Fibroblast of the aortic adventitia (primary cell): ENCODE measurements at places on chromosomes 16 and 17. TPM values are rescaled to one million over a fixed set of nuclear protein-coding genes. Genes with fewer than 3 reads are reported as not detected.

Gene CBFA2T3
- not detected in 2 replicates for total RNA-seq

Gene SLC22A31
- total RNA-seq = not detected in 2 replicates

Gene CDK3
- 1.1 TPM in 1 of 2 replicates, not detected in the other for total RNA-seq

GRCh38 chr16:61681673-61682072 is 354.6 kb downstream of the CDH8 start:
- DNase-seq = no peak

DNA sequence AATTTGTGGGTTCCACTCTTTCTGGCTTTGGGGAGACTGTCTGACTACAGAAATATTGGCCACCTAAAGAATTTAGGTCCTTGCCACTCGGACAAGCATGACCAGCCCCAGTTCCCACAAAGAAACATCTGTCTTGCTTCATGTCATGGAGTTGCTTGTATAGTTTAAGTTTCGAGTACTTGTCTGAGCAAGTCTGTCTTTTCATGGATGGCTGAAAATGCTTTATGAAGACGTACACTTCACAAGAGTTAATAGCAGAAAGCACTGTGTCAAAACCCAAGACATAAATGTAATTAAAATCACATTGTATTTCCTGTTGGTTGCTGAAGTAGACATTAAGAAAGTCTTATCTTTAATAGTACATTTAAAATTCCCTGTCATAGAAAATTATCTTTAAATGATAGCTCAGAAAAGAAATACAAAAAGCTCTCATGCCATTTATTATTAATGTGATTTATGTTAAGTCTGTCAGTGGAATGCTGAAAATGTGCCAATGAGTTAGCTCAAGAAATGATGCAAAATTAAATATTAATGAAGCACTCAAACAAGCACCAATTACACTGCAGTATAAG is 29.8 kb upstream of the XYLT2 start:
- no peak for DNase-seq

DNA sequence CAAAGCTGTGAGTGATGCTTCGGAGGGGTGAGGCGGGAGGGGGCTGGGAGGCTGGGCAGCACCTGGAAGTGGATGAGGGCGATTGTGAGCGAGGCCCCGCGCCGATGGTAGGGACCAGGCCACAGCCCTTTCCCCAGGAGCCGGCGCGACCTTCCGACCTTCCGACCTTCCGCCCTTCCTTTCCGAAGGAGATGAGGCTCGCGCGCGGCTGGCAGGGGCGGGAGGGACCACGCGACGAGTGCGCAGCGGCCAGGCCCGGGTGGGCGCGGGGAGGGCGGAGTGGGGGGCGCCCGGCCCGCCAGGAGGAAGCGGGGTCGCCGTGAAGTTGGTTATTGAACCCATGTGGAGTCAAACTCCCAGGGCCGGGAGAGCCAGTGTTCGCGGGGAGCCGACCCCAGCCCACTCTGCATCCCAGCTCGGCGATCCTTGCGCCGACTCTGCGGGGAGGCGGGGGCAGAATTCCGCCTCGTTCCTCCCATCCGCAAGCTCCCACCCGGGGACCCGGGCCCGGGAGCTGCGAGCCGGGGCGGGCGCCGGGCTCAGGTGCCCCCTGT is 56.6 kb downstream of the RAP1GAP2 start:
- DNase-seq = no peak

DNA sequence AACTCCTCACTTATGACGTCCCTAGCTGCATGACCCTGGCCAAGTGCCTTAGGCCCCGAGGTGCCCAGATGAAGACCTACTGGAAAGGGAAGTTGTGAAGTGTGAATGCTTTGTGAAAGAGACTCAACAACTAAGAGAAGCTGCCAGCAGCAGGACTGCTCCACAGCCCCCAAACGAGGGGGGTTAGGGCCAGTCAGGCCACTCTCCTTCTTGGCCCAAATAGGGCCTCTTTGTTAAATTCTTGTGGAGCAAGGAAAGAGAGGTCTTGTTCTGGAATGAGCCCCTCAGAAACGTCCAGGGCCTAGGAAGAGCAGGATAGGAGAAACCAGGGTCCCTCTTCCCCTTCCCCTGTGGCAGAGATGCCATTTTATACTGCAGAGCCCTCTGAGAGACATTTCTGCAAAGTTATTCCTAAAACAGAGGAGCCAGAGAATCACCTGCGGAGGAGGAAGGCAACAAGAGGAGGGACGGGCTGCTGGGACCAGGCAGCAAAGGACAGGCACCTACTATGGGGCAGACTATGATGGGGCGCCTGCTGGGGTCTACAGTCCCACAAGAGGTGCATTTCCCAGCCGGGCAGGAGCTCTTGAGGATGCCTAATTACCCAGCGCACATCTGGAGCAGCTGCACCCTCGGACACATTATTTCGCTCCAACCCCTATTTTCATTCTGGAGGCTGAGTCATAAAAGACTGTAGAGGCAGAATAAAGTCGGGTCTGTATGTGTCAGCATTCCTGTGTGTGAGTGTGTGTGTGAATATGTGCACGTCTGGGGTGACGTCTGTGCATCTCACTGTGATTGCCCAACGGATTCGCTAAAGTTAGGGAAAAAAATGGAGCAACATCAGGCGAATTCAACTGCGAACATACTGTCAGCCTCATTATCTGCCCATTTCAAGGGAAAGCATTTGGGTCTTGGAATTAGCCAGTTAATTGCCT is 11.4 kb upstream of the HOXB9 start:
- peak; percentile 77 for DNase-seq

DNA sequence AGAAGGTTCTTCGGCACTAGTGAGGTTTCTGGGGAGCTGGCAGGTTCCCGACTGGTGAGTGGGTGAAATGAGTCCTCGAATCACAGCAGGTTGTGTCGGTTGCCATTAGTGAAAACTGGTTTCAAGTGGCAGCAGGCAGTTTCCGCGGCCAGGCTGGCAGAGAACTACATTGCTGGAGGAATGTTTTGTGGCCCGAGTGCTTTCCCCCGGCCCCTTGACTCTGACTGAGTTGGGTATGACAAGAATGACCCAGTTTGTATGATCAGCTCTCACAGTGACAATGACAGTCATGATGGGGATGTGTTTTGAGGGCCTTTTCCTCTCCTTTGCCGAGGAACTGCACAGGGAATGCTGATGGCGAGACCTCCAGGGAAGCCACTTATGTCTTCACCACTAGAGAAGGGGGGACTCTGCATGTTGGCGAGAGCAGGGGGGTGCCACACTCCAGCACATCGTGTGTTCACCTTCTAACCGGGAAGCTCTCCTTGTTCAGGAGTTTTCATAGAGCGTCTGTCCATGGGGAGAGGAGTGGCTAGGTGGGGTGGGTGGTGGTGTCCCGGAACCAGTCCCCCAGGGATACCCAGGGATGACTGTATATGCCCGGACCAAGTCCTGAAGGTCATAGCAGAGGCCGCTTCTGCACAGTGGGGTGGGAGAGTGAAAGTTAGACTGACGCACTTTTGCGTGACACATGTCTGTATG is 206.0 kb upstream of the CHMP6 start:
- DNase-seq = no peak

DNA sequence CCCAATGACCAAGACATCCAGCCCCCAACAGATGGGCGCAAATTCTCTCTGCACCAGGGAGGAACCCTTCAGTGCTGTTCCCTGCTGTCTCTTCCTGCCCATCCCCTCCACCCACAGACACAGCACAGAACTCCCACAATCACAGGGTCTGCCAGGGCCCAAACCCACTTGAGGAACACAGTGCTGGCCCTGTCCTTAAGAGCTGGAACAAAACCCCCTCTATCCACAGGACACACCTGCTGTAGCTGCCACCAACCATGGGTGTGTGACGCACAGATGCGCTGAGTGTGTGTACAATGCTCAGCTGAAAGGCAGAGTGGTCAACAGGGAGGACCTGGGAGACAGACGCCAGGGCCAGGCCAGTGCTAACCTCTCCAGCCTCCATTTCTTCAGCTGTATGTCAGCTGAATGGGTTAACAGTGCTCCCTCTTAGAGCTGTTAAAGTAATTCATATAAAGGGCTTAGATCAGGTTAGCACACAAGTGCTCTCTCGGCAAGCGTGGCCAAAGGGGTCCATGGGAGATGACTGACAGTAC is 62.1 kb downstream of the AMFR start:
- DNase-seq = no peak

DNA sequence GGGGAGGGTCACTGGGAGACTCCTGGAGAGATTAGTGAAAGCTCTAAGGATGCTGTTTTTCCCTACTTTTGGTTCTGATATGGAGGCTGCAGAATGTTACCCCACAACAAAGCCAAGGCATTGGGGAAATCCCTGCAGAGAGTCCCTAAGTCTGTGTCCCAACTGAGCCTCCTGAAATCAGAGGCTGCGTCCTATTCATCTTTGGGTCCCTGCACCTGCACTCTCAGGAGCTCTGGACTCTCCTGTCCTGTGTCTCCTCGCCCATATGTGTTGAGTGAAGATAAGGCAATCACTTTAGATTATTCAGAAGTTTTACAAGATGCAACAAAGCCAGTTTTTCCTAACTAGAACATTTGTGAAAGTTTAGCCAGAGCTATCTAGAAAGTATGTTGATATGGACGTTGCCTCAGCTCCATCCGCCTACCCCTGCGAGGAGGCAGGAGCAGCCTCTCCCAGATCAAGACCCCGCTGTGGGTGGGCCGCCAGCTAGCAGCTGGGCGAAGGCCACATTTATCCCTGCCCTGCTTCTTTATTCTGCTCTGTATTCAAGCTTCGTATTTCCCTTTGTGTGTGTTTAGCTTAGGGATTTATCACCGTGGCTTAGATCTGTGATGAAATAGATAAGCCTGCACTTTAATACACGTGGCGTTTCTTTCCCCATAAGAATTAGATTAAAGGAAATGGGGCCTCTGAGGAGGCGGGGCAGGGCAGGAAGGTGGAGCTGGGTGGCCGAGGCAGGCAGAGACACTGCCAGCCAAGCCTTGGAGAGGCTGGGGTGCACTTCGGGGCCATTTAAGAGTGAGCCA is 37.4 kb downstream of the SHISA6 start:
- no peak for DNase-seq

GRCh38 chr17:74644419-74644818 is 20.9 kb upstream of the CD300E start:
- no peak for DNase-seq

GRCh38 chr17:32720671-32721070 is 156.3 kb downstream of the MYO1D start:
- DNase-seq = no peak

DNA sequence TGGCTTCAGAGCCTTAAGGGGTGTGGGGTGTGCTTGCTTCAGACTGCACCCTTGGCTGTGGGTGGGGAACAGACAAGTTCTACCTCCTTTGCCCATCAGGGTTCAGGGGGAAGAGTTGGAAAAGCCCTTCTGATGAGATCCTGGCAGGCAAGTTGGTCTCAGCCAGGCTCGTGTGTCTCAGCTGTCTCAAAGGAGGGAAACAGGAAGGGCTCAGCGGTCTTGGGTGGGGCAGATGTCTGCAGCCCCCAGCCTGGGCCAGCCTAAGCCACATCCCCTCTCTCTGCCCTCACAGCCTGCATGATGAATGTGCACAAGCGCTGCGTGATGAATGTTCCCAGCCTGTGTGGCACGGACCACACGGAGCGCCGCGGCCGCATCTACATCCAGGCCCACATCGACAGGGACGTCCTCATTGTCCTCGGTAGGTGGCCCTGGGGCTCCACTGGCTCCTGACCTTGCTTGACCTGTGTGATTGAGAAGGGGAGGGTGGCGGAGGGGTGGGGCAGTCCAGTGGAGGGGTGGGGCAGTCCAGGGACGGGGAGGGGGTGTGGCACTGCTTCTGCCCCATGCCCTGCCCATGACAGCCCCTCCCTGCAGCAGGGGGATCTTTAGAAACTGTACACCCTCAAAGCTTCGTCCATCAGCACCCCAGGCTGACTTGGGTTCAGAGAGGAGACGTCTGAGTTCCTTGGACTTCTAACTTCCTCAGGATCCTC is 199.5 kb downstream of the PRKCB start:
- DNase-seq = no peak

GRCh38 chr16:5058476-5058875 is 7.3 kb downstream of the C16orf89 start:
- DNase-seq = no peak

GRCh38 chr17:37830151-37830993 is 85.5 kb upstream of the HNF1B start:
- no peak for DNase-seq

DNA sequence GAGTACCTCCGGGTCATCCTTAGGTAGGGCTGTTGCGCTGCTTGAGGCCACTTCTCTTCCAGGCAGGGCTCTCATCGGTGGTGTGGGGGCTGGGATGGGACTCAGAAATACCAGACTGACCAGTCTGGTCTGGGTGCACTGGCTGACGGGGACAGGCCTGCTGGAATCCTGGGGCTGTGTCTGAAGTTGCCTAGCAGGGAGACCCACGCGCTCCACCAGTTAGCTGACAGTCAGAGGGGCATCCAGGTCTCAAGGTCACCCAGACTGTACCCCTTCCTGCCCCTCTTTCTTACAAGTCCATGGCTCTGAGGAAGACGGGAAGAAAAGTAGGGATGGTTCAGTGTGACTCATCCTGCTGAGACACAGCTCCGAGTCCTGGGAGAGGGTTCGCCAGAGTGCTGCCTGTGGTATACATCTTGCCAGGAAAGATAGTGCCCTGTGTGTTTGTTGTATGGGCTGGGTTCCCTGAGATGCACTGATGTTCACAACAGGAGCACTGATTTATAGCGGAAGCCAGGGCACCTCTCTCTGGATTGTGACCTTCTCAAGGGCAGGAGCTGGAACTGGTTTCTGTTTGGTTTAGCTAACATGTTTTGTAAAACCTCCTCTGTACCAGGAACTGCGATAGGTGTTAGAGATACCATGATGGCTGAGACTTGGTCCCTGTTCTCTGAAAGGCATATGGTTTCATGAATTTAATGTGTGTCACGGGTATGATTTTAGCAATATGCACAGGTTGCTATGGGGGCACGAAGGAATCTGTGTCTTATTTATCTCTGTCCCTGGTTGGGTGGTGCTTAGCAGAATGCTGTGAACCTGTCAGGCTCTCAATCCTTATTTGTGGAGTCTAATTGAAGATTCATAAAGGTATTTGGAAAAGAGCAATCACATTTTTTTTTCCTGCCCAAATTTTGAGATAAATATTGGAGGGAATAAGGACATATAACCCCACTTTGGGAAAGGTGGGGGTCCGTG is 97.5 kb downstream of the OR1D5 start:
- DNase-seq = peak; percentile 30

GRCh38 chr17:17089796-17090641 is 47.8 kb downstream of the MPRIP start:
- no peak for DNase-seq

DNA sequence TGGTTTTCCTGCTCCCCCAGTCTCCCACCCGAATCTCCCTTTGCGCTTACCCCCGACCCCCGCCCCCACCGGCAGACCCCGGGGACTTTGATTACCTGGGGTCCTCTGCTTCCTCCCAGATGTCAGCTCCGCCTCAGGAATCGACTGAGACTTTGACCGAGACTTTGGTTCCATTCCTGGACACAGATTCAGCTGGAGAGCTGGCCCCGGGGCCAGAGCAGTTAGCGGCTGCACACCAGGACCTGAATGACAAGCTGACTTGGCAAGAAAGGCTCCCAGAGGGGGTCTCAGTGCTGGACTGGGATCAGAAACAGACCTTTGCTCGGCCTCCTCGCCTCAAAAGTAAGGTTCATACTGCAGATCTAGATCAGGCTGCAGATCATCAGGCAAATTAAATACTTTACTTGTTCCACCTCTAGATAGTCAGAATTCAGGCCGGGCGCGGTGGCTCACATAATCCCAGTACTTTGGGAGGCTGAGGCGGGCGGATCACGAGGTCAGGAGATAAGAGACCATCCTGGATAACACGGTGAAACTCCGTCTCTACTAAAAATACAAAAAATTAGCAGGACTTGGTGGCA is 60.3 kb upstream of the FBXO47 start:
- no peak for DNase-seq

GRCh38 chr17:19470530-19471261 is 59.7 kb downstream of the RNF112 start:
- DNase-seq = peak; percentile 67

- peak; percentile 48 for DNase-seq
Measured at GRCh38 chr16:69017036-69017783, 88.2 kb upstream of the HAS3 start.
